ENCODE measurements at places on chromosomes 6 and 20.

GRCh38 chr6:111989743-111990142, 64.2 kb upstream of the CCN6 start:
- DNase-seq: no peak

DNA sequence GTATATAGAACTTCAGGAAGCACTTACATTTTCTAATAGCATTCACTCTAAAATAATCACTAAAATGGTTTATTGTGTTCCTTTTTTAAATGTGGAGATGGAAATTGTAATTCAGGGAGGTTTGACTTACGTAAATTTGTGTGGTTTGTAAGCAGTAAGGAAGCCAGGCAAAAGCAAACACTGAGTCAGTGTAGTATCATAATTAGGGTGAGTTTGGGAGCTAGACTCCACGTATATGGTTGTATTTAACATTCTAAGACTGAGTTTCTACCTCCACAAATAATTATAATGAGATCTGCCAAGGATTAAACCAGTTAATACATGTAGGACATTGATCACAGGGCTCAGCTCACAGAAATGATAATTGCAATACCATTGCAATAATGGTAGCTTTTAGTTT, 425.5 kb downstream of the CBLN4 start:
- DNase-seq: no peak

DNA sequence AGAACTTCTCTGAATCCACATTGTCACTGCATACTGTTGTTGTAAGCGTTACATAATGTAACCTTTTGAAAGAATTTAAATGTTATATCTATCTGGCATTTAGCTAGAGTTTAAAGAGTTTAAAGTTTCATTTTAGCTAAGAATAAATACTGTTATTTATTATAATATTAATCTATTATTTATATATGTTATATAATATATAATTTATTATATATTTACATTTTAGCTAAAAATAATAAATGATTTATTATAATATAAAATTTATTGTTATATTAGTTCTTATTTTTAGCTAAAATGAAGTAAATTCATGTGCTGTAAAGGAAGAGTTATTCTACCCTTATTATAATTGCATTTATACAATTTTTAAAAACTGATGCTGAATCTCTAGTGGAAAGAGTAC, 255.4 kb upstream of the QKI start:
- no peak for DNase-seq

DNA sequence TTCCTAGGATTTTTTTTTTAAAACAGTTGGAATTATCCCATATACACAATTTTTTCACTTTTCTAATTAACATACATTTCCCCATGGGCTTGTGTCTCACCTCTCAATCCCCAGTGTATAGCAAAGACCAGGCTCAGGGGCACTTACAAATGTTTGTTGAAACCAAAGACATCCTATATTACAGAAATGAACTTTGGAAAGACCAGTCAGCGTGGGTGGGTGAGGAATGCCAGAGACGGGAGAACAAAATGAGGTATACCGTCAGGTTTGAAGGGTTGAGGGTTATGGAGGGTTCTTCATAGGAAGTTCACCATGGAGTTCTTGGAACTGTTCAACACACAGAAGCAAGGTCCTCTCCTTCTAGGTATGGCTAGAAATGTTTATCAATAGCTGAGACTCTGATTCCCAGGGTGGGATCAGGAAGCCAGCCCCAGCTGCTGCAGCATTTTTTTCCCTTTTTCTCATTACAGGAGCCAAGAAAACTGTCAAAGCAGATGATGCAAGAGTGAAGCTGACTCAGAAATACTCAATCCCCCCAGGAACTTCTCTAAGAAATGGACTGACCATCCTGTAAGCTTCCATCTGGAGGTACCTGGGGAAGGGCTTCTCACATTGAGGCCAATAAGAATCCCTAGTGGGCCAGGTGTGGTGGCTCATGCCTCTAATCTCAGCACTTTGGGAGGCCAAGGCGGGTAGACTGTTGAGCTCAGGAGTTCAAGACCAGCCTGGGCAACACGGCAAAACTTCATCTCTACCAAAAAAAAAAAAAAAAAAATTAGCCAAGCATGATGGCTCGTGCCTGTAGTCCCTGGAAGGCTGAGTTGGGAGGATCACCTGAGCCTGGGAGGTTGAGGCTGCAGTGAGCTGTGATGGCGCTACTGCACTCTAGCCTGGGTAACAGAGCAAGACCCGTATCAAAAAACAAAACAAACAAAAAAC, 15.9 kb upstream of the TBC1D20 start:
- no peak for DNase-seq

GRCh38 chr6:130781557-130781956, 45.6 kb upstream of the SMLR1 start:
- DNase-seq: no peak

DNA sequence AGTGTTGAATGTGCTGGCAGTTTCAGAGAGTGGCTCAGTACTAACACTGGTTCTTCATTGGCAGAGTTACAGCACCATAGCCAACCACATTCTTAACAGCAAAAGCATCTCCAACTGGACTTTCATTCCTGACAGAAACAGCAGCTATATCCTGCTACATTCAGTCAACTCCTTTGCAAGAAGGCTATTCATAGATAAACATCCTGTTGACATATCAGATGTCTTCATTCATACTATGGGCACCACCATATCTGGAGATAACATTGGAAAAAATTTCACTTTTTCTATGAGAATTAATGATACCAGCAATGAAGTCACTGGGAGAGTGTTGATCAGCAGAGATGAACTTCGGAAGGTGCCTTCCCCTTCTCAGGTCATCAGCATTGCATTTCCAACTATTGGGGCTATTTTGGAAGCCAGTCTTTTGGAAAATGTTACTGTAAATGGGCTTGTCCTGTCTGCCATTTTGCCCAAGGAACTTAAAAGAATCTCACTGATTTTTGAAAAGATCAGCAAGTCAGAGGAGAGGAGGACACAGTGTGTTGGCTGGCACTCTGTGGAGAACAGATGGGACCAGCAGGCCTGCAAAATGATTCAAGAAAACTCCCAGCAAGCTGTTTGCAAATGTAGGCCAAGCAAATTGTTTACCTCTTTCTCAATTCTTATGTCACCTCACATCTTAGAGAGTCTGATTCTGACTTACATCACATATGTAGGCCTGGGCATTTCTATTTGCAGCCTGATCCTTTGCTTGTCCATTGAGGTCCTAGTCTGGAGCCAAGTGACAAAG, 17.0 kb upstream of the ADGRF4 start:
- DNase-seq: no peak

DNA sequence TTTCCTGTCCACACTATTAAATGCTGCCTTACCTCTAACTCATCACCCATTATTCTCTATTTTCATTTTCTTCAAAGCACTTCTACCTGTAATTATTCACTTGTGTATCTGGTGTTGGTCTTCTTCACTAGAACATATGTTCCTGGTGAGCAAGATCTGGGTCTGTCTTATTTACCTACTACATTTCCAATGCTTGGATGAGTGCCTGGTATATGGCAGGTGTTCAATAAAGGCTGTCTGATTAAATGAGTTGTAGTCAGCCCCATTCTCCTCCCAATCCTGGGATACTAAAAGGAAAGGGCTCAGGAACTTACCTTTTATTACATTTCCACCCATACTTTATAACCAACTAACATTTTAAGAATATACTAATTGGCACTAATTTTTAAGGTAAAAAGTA, 61.0 kb downstream of the CEP162 start:
- no peak for DNase-seq

DNA sequence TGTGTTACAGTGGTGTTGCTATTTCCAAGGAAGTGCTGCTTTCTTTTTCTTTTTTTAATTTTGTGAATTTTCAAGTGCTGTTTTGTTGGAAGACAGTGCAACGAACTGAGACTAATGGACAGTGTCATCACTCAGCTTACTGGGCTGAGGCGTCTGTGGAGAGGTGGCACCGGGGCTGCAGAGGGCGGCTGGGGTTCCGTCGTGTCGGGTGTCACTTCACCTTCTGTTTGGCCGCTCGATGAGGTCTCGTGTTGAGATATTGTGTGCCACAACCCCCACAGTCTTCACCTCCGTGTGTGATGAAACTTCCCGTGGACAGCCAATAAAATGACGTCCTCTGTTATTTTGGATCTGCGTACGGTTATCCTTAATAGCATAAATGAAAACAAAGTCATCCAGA, 149.4 kb upstream of the SNX9 start:
- DNase-seq: no peak

DNA sequence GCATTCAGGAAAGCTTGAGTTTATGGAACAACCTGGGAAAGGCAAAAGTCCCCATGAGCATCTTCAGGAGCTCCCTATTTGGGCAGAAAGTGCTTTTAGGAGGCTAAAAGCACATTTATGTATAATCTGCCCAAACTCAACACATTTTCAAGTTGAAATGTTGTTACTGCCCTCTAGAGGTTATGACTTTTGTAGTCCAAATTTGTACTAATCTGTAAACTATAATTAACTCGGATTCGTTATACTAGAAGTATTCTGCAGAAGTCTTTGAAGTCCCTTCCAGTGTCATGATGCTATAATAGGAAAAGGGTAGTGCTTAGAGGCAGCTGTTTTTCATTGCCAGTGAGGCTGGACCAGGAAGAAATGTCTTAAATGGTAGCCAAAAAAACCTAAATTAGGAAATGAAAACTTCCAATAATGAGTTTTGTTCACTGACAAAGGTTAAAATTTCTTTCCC, 44.8 kb upstream of the EMILIN3 start:
- DNase-seq: no peak

GRCh38 chr6:44868335-44868668, 459.8 kb upstream of the RUNX2 start:
- no peak for DNase-seq

DNA sequence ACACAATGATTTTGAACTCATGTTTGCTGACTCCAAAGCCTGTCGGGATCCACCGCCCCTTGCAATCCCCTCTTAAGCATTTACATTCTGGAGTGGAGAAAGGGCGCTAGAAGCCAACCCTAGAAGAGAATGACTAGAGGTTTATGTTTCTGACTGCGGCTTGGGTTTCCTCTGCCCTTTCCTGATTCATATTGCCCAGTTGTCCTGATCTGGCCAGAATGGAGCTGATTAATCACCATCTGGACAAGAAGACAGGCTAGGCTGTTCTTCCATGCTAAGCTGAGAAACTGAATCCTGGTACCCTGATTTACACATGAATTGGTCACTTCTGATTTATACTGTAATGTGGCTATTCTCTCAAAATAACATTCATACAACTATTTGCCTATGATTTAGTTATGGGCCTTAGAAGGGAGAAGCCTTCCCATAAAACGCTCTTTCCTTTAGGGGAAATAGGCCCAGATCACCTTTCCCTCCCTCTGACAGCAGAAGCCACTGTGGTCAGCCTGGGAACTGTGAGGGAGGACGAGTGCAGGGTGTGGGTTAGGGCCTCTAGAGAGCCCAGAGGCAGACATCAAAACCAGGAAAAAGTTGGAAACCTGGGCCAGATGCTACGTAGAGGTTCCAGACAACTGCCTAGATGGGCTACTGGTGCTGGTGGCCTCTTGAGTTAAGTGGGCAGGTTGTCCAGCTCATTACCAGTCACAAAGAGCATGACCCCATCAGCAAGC, 199.2 kb upstream of the PRDM1 start:
- DNase-seq: no peak

DNA sequence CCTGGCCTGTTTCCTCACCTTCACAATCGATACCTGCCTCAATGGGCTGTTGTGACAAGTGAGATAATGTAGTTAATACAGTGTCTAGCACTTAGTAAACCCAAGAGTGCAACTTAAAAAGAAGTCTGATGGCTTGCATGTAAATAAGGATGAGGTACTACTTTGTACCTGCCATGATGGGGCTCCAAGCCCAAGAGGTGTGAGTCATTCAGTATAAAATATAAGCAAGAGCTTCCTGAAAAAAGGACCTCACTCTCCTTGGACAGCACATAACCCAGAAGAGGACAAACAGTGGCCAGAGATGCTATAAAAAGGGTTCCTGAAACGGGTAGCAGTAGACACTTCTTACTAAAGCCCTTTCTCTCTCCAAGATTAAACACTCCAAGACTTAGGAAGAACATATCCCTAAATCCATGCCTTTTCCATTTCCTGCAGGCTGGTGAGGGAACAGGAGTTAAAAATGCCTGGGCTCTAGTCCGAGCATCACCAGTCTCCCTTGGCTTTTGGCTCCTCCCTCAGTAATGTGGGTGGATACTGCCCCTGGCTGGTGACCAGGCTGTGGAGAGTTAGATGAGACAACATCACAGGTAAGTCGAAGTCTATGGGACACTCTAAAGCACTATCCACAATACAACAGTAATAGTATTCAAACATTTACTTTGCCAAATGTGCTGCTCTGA, 4.3 kb downstream of the UBE2V1 start:
- DNase-seq: no peak

DNA sequence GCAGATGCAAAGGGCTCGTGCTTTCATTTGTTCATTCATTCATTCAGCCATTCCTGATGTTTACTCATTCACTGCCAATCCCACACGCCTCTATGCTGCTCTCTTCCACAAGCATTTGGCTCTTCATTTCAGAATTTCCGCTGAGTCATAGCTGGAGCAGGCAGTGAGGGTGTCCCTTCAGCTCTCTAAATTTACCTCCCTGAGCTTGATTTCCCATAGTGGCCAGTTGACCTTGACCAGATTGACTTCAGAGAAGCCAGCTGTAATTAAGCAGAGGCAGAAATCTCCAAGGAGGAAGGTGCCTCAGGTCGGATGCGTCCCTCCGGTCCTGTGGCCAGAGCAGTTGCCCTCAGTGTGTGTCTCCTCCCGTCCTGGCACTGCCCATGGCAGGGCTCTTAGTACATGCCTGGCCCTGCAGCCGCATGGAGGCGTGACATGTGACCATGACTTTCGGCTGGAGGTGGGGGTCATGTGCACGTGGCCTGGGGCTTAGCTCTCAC, 267.2 kb upstream of the ECI2 start:
- DNase-seq: no peak

DNA sequence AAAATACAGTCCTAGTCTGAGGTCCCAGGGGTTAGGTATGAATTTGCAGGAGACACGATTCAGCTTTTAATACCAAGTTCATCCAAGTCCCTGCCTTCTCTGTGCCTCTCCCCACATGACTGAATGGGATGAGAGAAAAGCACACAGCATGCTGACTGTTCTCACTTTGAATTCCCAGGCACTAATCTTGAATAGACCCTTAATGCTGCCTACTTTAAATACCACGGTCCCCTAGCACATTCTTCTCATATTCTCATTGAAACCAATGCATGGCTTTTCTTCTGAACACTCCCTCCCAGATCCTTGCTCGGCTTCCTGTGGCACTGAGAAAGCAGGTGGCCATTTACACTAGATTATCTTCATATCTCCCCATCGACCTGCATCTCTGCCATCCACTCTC, 30.1 kb upstream of the SCAF8 start:
- DNase-seq: no peak

DNA sequence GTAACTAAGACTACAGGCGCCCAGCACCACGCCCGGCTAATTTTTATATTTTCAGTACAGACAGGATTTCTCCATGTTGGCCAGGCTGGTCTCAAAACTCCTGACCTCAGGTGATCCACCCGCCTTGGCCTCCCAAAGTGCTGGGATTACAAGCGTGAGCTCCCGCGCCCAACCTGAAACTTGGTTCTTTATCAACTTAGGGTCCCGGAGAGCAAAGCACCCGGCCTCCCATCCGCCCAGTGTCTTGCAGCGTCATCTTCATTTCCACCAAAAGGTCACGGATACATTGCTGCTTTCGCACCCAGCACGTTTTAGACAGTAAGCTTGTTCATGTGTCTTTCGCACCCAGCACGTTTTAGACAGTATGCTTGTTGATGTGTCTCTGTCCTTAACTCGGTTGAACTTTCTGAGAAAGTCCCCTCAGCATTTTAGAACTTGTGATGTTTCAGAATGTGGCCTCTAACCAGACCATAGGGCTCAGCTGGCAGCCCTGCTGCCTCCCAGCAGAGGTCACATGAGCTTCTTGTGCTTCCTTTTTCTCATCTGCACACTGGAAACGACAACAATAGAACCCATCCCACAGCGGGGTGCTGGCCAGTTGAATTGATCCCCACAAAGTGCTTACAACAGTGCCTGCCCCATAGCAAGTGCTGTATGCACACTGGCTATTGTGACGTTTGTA, 48.8 kb downstream of the PRR18 start:
- DNase-seq: no peak
